SHP77 treated with DMSO at 0.1 percent for 48 hours (cell line): ENCODE measurements at places on chromosomes 1 and 21.

DNA sequence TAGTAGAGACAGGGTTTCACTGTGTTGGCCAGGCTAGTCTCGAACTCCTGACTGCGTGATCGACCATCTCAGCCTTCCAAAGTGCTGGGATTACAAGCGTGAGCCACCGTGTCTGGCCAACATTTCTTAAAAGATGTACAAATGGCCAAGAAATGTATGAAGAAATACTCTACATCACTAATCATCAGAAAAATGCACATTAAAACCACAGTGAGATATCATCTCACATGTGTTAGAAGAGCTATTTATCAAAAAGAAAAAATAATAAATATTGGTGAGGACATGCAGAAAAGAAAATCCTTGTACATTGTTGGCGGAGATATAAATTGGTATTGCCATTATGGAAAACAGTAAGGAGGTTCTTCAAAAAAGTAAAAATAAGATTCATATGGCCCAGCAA, 33.6 kb upstream of the TNFSF18 start:
- no peak for DNase-seq

DNA sequence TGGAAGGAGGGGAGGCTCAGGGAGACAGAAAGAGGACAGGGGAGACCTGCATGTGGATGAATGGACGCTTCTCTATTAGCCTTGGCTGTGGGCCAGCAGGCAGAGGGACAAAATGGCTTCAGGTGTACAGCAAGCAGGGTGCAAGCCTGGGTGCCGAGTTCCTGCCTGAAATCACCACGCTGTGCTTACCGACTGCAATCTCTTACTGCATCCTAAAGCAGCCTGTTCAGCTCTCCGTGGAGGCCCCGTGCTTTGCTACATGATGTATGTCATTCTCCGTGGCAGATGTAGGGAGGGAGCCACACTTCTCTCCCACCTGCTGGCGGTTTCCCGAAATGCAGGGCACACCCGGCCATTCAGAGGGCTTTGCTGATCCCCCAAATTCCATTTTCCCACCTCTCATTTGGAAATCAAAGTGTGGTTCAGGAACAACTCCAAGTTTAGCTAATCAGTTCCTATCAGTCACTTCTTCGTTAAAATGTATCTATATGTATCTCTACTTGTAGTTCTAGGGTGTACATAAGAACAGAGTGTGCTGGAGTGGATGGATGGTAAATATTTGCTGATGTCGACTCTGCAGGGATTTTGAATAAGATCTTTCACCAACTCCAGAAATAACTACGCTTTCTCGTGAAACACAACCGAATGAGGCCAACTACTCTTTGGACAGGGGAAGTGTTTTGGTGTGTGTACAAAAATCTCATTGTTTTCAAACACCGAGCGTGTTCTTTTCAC, 122.3 kb upstream of the BACE2 start:
- DNase-seq: peak; percentile 66

DNA sequence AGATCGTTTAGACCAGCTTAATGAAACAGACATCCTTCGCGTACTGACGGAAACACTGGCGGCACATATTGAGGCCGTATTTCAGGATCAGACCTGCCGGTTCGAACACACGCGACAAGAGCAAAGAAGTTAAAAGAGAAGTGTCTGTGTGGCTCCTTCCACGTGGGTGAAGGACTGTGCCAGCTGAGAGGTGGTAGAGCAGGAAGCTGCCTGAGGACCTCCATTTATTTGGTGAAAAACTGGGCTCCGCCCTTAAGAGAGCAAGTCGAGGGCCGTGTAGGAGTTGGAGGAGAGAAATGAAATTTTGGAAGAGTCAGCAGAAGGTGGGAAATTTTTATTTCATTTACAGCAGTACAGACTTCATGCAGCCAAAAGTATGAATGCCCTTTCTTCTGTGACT, 38.8 kb upstream of the ADORA3 start:
- DNase-seq: no peak

DNA sequence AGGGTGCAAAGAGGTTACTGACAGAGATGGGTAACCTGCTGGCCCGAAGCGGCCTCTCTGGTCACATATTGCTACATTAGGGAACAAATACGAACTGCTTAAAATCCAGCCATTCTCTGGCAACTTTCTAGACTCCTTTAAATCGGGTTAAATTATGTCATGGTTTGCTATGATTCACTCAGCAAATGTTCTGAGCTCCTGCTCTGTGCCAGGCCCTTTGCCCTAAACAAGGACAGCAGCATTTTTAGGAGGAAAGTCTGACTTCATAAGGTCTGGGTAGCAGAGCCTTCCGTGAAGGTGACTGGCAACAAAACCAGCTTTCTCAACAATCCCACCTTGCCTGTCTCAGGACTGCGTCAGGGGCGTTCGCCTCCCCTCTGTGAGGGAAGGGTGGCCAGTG, 15.4 kb downstream of the ZP4 start:
- no peak for DNase-seq

- no peak for DNase-seq
Observed at GRCh38 chr1:234927312-234927970, 201.2 kb downstream of the TOMM20 start.

DNA sequence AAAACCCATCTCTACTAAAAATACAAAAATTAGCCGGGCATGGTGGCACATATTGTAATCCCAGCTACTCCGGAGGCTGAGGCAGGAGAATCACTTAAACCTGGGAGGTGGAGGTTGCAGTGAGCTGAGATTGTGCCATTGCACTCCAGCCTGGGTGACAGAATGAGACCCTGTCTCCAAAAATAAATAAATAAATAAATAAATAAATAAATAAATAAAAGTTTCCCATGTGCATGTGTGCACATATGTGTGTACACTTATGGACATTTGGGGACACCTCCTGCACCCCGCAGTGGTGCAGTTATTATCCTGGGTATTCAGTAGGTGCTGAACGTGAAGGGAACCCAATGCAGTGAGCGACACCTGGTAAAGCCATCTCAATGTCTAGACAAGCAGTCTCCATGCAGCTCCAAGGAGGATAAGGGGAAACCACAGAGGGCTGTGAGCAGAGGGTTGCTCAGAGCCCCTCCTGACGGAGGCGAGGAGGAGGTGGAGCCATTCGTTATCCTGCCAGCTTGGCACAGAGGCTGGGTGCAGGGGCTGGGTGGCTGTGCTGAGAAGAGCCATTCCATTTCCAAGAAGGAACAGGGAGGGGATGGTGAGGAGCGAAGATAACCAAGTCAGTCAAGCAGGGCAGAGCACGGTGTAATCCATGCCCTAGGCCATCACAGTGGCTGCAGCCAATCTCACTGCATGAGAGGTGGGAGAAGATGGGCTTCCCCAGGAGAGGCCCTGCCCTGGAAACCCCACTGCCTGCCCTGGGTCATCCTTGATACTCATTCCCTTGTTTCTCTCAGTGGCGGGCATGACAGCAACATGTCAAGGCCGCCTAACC, 25.6 kb downstream of the UBIAD1 start:
- no peak for DNase-seq

DNA sequence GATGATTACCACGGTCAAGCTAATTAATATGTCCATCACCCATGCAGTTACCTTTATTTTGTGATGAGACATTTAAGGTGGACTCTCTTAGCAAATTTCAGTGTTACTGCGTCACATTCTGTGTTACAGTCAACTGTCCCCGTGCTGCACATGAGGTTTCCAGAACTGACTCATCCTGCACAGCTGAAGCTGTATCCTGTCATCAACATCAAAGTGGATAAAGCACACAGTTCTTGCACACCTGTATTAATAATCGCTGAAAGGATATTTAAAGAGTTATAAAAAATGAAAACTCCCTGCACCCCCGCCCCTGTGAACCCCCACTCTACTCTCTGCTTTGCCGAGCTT, 3.4 kb upstream of the KRTAP10-5 start:
- DNase-seq: no peak

DNA sequence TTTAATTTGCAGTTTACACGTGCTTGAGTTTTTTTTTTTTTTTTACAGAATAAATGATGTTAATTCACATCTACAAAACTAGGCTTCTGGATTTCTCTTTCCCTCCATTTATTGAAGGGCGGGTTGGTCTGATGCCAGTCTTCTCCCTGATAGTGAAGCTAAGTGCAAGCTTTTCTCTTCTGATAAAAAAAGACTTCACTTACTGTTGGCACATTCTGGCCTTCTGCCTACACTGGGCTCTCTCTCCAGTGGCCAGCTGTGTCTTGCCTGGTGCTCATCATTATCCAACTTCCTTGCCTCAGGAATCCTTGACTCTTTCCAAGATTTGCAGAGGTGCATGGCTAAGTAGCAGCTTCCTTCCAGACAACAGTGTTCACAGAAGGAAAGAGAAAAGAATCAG, 7.6 kb upstream of the RAP1A start:
- no peak for DNase-seq

DNA sequence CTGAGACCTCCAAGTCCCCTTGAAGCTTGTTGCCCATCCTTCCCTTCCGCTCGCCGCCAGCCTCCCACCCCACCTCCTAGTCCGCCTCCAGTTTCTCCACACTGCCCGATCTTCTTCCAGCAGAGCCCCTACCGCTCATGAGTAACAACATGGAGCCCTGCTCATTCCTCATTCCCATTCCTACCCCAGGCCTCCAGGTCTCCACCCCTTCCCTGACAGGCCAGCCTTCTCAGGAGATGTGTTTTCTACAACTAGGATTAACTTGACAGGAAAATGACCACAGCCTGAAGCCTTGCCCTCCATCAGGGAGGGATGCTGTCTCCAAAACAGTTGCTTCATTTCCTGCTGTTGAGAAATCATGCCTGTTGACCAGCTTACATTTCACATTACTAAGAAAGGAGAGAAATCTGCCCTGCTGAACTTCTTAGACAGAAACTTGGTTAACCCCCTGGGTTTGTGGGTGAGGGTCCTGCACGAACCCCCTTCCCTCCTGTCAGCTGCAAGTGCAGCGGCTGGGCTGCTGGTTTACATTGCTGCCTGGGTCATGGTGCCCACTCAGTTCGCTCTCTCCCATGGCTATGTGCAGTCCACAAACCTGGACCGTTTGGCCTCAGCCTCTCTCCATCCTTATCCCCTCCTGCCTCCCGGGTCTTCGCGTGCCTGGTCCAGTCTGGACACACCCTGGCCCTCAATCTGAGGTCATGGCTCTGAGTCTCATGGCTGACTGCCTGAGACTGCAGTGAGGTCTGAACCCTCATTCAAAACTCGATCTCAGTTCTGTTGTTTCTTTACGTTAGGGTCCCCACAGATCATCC, 16.1 kb upstream of the CHI3L1 start:
- no peak for DNase-seq

GRCh38 chr21:34344584-34344983, 19.2 kb upstream of the KCNE2 start:
- DNase-seq: no peak

- DNase-seq: no peak
Observed at GRCh38 chr1:70003211-70003908, 202.0 kb downstream of the LRRC40 start.

GRCh38 chr1:211345719-211346118, 19.1 kb downstream of the TRAF5 start:
- no peak for DNase-seq

DNA sequence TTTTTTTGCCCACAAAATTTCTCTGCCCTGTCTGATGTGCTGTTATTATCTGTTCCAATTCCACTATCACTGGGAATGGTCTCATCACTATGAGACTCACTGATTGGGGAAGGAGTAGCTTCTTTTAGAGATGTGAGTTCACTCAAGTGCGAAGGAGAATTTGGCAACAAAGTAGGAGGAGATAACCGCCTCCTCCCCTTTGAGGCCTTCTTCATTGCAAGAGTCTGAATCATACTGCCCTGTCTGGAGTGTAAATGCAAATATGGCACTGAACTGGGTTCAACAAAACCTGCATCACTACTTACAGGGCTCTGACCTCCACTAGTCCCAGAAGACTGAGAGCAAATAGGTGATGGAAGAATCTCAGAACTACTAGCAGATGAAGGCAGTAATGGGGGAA, 83.4 kb downstream of the ASH1L start:
- DNase-seq: no peak

- no peak for DNase-seq
Observed at GRCh38 chr1:35622510-35623178, 18.7 kb downstream of the PSMB2 start.

GRCh38 chr1:11982010-11982392, 1.8 kb downstream of the MFN2 start:
- no peak for DNase-seq

- no peak for DNase-seq
Observed at GRCh38 chr21:42198929-42199867, 19.7 kb upstream of the ABCG1 start.

DNA sequence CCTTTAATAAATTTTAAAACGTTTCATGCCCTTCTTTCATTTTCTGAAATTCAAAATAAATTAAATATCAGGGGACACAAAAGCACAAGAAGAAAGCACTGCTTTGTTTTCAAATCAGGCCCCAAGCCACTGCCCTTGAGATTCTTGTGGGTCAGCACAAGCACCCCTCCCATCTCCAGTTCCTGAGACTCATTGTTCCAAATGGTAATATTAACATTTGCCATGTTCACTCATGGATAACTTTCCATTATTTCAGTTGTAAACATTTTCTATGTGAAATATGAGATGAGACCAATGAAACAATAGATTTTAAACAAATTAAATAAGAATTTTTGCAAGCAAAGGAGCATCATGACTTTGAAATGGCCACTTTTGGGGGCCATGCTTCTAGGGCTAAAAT, 7.7 kb downstream of the OVAAL start:
- no peak for DNase-seq

- no peak for DNase-seq
Observed at GRCh38 chr1:236692742-236693141, 6.4 kb downstream of the ACTN2 start.

GRCh38 chr1:2208309-2209239, 14.0 kb upstream of the FAAP20 start:
- DNase-seq: no peak

DNA sequence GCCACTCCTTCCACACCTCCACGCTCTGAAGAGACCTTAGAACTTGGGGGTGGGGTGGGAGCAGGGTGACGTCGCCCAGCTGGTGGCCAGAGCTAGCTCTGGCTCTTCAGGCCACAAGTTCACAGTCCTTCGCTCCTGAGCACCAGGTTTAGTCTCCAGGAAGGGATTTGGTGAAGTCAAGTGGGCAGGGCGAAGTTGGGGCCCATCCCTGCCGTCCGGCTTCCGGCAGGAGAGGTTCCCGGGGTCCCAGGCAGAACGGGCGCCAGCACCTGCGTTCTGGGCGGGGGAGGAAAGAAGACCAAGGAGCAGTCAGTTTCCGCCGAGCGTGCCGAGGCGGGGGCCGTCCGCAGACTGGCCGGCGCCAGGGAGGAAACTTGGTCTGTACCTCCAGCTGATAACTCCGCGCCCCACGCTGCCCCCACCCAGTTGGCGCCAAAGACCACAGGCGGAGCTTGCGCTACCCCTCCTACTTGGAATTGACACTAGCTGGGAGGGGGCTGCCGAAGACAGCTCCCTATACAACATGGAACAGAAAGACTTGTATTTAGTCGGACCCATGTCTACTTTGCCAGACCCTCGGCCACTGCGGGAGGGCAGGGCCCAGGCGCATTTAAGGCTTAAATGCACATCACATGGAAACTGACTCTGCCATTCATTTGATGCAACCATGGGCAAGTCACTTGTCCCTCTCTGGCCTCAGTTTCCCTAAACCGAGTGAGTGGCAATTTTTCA, 995 bp downstream of the ID3 start:
- no peak for DNase-seq
